ENCODE measurements at places on chromosomes 4 and X. TPM values are rescaled to one million over a fixed set of nuclear protein-coding genes. Genes with fewer than 3 reads are reported as not detected.

Gene MGARP
- total RNA-seq = 1.8 TPM

Gene GLRA3
- not detected for total RNA-seq

Gene SMR3A
- total RNA-seq = not detected

Gene CENPI
- total RNA-seq = 30.7 TPM

Gene ARX
- total RNA-seq = not detected

Gene DNAAF6
- not detected for total RNA-seq

Gene XAGE2
- total RNA-seq = not detected

Gene GYPA
- not detected for total RNA-seq

Gene RBM47
- total RNA-seq = 0.98 TPM

Gene UGT2B28
- total RNA-seq = not detected

Gene KLF8
- total RNA-seq = 4.4 TPM

Gene ASB11
- not detected for total RNA-seq

Gene TEX13C
- not detected for total RNA-seq

Gene VCX
- not detected for total RNA-seq

Gene WDR44
- 15.2 TPM for total RNA-seq

Gene ADH1A
- total RNA-seq = not detected

Gene UGT8
- total RNA-seq = not detected

Gene GRK4
- total RNA-seq = 5.7 TPM

Gene PNMA6A
- 3.3 TPM for total RNA-seq

Gene SSX3
- not detected for total RNA-seq

Gene DKK2
- 0.39 TPM for total RNA-seq

Gene KIAA1210
- total RNA-seq = not detected

Gene HTN1
- total RNA-seq = not detected

Gene CAPN6
- total RNA-seq = not detected

Gene ANKRD50
- total RNA-seq = 12.5 TPM

Gene MAOA
- 26.0 TPM for total RNA-seq

Gene IL2
- not detected for total RNA-seq

Gene HGFAC
- total RNA-seq = not detected

Measured in subcutaneous preadipocyte (primary cell).